ENCODE measurements at places on chromosomes 5 and 9. TPM values are rescaled to one million over a fixed set of nuclear protein-coding genes. Genes with fewer than 3 reads are reported as not detected.

Gene LECT2
- not detected for total RNA-seq

Gene IL4
- not detected for total RNA-seq

Gene LMBRD2
- total RNA-seq: 7.5 TPM

Gene FIBCD1
- 0.62 TPM for total RNA-seq

Gene PCDHB4
- 0.75 TPM for total RNA-seq

Gene FCN1
- total RNA-seq: not detected

Gene PCBD2
- 3.3 TPM for total RNA-seq

Gene MAMDC2
- 0.81 TPM for total RNA-seq

Gene C5
- total RNA-seq: 3.9 TPM

Gene GPR150
- 0.20 TPM for total RNA-seq

Gene RORB
- 0.15 TPM for total RNA-seq

Gene CCDC192
- total RNA-seq: not detected

Gene SVEP1
- total RNA-seq: 157 TPM

Gene HAVCR2
- 0.39 TPM for total RNA-seq

Gene ACTBL2
- total RNA-seq: not detected

Gene ASS1
- total RNA-seq: 249 TPM

Gene C9orf50
- 0.12 TPM for total RNA-seq

Gene ANKRD33B
- total RNA-seq: 2.2 TPM

Gene NOXA1
- total RNA-seq: 0.12 TPM

Gene DBN1
- total RNA-seq: 86.3 TPM

Gene CMBL
- 24.8 TPM for total RNA-seq

Gene SPINK1
- total RNA-seq: not detected

Gene ADAMTS19
- 0.15 TPM for total RNA-seq

Gene TTC16
- total RNA-seq: not detected

Gene AKNA
- total RNA-seq: 5.1 TPM

Gene ATOSB
- 11.9 TPM for total RNA-seq

Gene PCDHGA3
- 5.1 TPM for total RNA-seq

Gene TCF7
- total RNA-seq: 0.34 TPM

Gene CBY3
- total RNA-seq: not detected

Gene C5orf52
- total RNA-seq: not detected

Gene C1QTNF3
- 0.31 TPM for total RNA-seq

Data from cardiac ventricle fibroblast (primary cell).